ENCODE measurements at places on chromosomes 13 and 19. TPM values are rescaled to one million over a fixed set of nuclear protein-coding genes. Genes with fewer than 3 reads are reported as not detected.

DOCK6 gene
- 30.1 TPM for total RNA-seq

SPRED3 gene
- total RNA-seq: 0.38 TPM

ZNF610 gene
- not detected for total RNA-seq

LILRA2 gene
- not detected for total RNA-seq

OR7A17 gene
- total RNA-seq: not detected

CD209 gene
- total RNA-seq: 0.40 TPM

CNN1 gene
- total RNA-seq: 55.5 TPM

ZNF813 gene
- total RNA-seq: 2.3 TPM

PSG3 gene
- not detected for total RNA-seq

GDF15 gene
- not detected for total RNA-seq

ZNF547 gene
- total RNA-seq: 1.1 TPM

ZNF583 gene
- total RNA-seq: 0.88 TPM

KXD1 gene
- total RNA-seq: 65.5 TPM

KRTDAP gene
- total RNA-seq: 656 TPM

ZNF471 gene
- total RNA-seq: 5.0 TPM

MEIS3 gene
- total RNA-seq: 6.5 TPM

NCCRP1 gene
- 299 TPM for total RNA-seq

CYSLTR2 gene
- total RNA-seq: 0.04 TPM

IZUMO2 gene
- total RNA-seq: not detected

DIAPH3 gene
- total RNA-seq: 5.2 TPM

RNF225 gene
- total RNA-seq: 5.0 TPM

MKNK2 gene
- 190 TPM for total RNA-seq

KCNRG gene
- 1.1 TPM for total RNA-seq

SLC10A2 gene
- not detected for total RNA-seq

COL4A1 gene
- total RNA-seq: 97.1 TPM

IGSF23 gene
- not detected for total RNA-seq

SIGLEC12 gene
- not detected for total RNA-seq

ZSCAN18 gene
- 20.8 TPM for total RNA-seq

CGB2 gene
- total RNA-seq: not detected

ARHGEF7 gene
- 57.2 TPM for total RNA-seq

MRPS31 gene
- 17.4 TPM for total RNA-seq

CTXN1 gene
- not detected for total RNA-seq

TSHZ3 gene
- 1.5 TPM for total RNA-seq

ADPRHL1 gene
- 0.31 TPM for total RNA-seq

CNFN gene
- total RNA-seq: 623 TPM

RNF17 gene
- total RNA-seq: 0.38 TPM

CADM4 gene
- 10.9 TPM for total RNA-seq

C19orf73 gene
- total RNA-seq: 7.4 TPM

CPT1C gene
- total RNA-seq: 1.3 TPM

C1QTNF9B gene
- not detected for total RNA-seq

SHISA2 gene
- total RNA-seq: 0.38 TPM

CGB8 gene
- not detected for total RNA-seq

ACP5 gene
- total RNA-seq: 25.2 TPM

POLD1 gene
- 18.7 TPM for total RNA-seq

SAMD1 gene
- 28.1 TPM for total RNA-seq

USE1 gene
- total RNA-seq: 22.5 TPM

TUBB4A gene
- total RNA-seq: 7.8 TPM

HSH2D gene
- 1.1 TPM for total RNA-seq

ANO8 gene
- 19.1 TPM for total RNA-seq

FXYD1 gene
- total RNA-seq: not detected

SMAD9 gene
- 0.88 TPM for total RNA-seq

ZNF729 gene
- not detected for total RNA-seq

C5AR1 gene
- total RNA-seq: 0.87 TPM

SERTAD3 gene
- total RNA-seq: 10.9 TPM
